ENCODE measurements at places on chromosomes 6 and 20.

GRCh38 chr6:21769405-21769861 is 175.9 kb downstream of the SOX4 start:
- no peak for DNase-seq

- no peak for DNase-seq
These were observed 291.1 kb downstream of the GJA1 start for GRCh38 chr6:121726596-121726995.

DNA sequence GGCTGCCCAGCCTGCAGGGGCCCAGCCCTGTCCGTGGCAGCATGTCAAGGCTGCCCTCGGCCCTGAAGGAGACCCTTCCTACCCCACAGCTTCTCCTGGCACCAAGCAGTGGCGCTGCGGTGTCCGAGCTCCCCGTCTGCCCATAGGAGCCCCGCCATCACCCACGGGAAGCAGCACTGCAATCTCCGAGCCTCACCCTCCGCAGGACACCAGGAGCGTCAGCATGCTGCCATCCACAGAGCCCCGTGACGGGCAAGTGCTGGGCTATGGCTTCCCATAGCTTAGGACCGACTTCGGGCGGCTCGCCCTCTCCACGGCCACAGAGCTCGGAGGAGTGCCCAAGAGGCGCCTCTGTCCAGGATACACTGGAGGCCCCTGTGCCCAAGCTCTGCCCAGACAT is 25.1 kb downstream of the YTHDF1 start:
- DNase-seq, result no peak

DNA sequence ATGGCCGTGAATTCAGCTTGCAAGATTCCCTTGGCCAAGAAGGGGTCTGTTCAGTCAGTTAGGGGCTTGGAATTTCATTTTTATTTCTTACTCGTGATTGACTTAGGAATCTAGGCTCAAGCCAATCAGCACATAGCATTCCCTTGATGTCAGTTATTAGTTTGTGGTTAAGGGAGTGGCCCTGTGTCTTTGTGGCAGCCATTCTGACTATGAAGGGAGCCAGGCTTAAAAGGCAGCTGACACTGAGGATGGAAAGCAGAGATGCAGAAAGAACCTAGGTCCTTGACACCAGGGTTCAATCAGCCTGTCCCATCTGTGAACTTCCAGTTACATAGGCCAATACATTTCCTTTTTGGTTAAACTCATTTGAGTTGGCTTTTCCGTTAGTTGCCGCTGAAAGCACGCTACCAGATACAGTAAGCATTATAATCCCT is 48.1 kb downstream of the MCUR1 start:
- DNase-seq, result no peak

DNA sequence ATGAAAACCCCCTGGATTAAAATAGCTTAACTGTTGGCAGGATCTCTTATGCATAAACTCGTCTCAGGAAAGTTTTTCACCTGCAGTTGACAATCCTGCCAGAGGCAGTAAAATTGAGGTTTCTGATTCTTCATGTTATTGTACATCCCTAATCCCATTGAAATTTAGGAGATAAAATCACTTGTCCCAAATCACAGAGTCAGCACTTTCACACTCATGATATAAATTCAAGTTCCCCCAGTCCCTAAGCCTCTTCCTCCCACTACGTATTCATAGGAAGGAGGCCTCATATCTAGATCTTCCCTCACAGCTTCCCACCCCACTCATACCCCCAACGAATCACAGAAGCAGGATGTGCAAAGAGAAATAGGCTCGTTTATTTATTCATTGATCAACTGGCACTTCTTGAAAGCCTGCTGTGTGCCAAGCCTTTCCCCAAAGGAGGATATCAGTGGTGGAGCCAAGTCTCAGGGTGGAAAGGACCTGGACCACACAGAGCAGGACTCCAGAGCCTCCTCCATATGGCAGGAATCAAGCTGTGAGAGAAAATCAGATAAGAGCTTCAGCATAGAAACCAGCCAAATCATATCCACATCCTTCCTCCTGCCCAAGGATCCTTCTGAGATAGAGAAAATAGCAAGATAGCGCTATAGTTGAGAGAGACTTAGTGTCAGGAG is 2.3 kb downstream of the SLPI start:
- DNase-seq, result no peak

- DNase-seq, result no peak
These were observed 171.2 kb upstream of the SUPT3H start for GRCh38 chr6:45548657-45549515.

GRCh38 chr20:18742841-18743240 is 70.7 kb upstream of the SCP2D1 start:
- no peak for DNase-seq

DNA sequence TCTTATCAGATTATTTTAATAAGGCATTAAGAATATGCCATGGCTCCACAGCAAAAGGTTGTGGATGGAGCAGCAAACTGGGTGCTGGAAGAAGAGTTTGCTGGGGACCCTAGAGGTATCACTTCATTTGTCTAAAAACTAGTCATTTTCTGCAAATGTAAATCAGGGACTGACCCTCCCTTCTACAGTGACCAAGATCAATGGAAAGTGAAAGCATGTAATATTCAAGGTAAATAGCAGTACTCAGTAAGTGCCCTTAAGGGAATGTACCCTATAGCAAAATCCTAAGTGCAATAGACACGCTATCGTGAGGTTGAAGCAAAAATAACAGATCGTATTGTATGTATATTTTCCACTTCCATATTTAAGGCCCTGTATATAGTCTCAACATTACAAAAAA is 38.7 kb downstream of the TRDN start:
- no peak for DNase-seq

- DNase-seq, result peak; percentile 11
These were observed 244.9 kb downstream of the TSHZ2 start for GRCh38 chr20:53216856-53217576.

GRCh38 chr20:59781226-59781625 is 152.2 kb downstream of the SYCP2 start:
- DNase-seq, result no peak

GRCh38 chr6:11412616-11413015 is 124.9 kb upstream of the TMEM170B start:
- no peak for DNase-seq

GRCh38 chr6:84739866-84740208 is 24.6 kb downstream of the TBX18 start:
- no peak for DNase-seq

GRCh38 chr6:156833755-156834154 is 56.6 kb downstream of the ARID1B start:
- no peak for DNase-seq

- DNase-seq, result no peak
These were observed at the start of gene DSP for GRCh38 chr6:7541175-7542064. DSP (plus strand) TSS chr6:7541671; CDS start chr6:7541916, 245 bp downstream.

DNA sequence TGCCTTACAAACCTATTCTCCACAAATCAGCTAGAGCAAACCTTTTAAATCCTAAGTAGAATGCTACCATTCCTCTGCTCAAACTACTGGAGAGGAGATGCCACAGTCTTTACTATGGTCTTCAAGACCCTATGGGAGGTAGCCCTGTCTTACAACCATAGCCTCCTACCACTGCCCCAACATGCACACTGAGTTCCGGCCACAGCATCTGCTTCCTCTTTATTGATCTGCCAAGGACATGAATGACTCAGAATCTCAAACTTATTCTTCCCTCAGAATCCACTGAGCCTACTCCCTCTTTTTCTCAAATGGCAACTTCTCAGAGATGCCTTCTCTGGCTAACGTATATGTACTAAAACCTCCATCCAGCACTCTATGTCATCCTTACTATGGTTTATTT is 12.2 kb upstream of the ANKEF1 start:
- DNase-seq, result no peak

DNA sequence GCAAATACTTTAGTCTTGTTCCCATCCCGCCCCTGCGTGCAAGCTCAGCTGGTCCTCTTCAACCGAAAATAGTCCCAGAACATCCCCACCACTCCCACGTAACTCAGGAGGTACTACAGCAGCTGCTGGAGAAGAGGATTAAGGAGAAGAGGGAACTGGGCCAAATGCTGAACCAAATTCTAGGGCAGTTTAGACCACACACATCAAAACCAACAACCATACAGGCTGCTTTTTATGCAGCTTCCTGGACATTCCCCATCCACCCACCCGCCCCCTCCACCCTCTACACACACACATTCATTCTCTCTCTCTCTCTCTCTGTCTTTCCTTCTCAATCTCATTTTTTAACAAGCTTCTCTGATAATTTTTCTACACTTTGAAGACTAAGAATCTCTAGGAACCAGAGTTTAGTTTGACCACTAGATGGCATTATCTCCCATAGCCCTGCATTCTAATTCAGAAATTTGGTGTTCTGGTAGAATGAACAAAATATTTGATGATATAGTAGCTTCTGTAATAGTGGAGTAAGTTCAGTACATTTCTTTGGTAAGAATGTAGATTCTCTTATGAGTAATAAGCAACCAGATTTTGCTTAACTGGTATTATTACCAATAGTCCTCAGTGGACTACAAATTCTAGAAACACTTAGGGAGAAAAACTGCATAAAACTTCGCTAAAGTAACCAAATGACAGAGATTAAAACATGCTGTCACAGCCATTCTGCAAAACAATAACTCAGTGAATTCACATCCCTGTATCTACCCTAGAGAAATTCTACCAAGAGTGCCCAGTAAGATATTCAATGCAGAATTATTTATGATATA is 52.1 kb upstream of the BEND6 start:
- DNase-seq, result peak; percentile 42

GRCh38 chr6:56806368-56806767 is 148.5 kb upstream of the BEND6 start:
- DNase-seq, result peak; percentile 42

GRCh38 chr6:29395331-29395730 is at the start of gene OR12D2:
OR12D2 (plus strand) TSS chr6:29395631; CDS start chr6:29396700, 1,069 bp downstream.
- DNase-seq, result no peak

DNA sequence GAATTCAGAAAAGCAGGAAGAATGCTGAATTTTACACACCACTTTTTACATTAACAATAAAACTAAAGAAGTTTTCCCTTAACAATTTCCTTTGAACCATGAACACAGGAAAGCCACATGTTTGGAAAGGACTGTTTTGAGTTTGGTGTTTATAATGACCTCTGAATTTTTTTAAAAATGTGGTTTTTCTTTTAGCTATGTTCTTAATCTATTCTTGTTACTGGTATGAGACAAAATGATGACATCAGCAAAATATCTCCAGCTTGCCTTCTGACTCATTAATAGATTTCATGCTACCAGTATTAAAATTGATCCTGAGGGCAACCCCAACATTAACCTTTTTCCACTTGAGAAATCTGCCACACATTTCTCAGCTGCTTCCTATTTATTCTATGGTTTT is 217.5 kb upstream of the THEMIS start:
- DNase-seq, result no peak
